Foreskin melanocyte (primary cell): ENCODE measurements at places on chromosomes 12 and 14.

DNA sequence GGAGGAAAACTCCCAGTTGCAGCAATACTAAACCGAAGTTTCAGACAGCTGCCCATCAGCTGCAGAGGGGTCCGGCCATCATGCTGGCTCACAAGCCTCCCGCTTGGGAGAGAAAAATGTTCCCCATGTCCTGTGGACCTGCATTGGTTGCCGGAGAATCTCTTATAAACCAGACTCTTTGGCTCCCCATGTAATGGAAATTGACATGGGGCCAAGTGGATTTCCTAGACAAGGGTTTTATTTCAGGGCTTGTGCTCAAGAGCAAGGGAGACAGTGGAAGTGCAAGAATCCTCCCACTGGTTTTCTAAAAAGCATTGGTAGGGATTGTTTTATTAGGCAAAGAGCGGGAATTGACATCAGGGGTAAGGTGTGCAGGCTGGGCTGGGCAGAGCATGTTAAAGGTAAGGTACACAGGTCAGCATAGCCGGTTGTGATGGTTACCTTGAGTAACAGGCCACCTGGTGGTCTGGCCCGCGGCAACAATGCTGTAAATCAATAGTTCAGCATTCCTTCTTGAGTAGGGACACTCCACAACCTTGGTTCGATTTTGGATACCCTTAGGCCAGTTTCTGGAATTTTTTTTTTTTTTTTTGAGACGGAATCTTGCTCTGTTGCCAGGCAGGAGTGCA, 135.4 kb downstream of the UNC79 start:
- no peak for DNase-seq

DNA sequence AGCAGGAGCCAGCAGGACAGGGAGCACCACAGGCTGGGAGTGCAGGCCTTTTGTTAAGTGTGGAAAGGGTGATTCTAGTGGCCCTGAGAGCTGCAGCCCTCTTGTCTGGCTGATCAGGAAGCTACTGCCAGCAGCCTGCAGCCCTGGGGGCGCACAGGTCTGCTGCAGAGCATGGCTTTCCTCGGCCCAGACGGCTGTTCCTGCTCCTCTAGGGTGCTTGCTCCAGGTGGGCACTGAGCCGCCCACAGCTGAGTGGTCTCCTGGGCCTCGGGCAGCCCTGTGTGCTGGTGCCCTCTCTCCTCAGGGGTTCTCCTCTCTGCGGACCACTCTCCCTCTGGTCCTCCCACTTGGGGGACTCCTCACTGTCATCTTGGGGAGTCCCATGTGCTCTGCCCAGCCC, 18.9 kb downstream of the CCDC88C start:
- DNase-seq = no peak

DNA sequence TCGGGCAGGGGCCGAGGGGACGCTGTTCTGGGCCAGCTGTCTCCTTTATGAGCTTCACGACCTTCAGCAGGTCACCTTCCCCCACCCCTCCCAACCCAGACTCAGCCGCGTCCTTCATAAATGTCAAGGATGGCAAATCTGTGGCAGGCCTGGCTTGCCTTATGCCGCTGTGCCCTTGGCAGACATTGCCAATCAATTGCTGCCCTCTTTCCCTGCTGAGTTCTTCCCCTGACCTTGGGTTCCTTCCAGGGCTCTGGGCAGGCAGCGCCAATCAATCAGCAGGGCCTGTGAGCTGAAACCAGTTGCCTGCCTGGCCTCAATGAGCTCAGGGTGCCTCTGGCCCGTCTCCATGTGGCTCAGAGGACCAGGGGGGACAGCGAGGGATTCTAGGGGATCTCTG, 7.7 kb downstream of the FAM222A start:
- DNase-seq = no peak

DNA sequence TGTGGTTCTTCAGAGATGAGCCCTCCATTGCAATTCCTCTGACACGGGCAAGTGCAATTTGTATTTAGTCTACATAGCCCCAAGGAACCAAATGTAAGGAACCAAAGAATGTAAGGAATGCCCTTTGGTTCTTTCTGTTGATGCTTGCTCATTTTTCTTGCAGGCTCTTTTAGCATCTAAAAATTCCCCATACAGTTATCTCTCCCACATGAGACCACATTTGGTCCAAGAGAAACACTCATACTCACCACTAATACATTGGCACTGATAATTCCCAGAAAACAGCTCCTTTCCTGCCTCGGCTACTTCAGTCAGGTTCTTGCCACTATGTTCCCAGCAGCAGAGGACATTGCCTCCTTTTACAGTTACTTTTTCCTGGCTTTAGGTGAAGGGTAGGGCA, 332.6 kb downstream of the AEBP2 start:
- DNase-seq = peak; percentile 30

DNA sequence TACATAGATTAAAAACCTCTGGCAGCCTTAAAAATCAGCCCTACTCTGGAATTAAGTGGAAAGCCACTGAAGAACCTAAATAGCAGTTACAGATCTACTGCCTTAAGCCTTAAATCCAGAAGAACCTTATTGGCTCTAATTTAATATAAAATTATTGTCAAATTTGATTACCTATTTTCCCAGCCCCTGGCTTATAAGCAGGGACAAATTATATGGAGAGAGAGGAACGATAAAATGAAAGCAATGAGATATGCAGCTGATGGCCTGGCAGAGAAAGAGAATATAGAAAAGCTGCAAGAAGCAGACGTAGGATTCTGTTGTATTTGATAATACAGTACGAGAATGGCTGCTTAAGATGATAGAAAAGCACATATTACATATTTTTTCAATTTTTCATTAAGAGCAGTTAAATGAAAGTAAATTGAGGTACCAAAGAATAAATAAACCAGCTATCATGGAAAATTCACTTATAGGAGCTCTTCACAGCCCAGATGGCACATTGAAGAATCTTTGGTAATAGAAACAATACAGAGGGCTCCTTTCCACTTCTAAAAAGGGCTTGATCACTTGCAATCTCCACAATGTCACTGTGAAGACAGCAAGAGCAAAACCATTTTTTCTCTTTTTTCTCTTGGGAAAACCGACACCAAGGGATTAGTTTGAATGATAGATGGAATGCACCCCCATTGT, 129.4 kb downstream of the KICS2 start:
- DNase-seq = no peak

DNA sequence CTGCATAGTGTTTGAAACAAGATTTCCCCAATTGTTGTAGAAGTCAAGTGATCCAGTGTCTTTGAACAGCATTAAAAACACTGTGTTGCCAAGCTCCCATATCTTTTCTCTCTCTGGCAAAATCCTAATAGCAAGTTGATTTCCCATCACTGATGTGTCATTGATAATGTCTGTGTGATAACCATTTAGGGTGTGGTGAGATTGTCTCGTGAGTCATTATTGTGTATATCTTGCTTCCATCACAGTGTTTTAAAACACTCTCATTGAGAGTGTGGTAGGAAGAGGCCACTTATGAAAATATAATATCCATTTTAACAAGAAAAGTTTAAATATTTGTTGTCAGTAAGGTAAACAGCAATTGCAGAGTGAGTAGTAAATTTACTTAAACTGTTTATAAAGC, 74.7 kb downstream of the PRORP start:
- DNase-seq = no peak

DNA sequence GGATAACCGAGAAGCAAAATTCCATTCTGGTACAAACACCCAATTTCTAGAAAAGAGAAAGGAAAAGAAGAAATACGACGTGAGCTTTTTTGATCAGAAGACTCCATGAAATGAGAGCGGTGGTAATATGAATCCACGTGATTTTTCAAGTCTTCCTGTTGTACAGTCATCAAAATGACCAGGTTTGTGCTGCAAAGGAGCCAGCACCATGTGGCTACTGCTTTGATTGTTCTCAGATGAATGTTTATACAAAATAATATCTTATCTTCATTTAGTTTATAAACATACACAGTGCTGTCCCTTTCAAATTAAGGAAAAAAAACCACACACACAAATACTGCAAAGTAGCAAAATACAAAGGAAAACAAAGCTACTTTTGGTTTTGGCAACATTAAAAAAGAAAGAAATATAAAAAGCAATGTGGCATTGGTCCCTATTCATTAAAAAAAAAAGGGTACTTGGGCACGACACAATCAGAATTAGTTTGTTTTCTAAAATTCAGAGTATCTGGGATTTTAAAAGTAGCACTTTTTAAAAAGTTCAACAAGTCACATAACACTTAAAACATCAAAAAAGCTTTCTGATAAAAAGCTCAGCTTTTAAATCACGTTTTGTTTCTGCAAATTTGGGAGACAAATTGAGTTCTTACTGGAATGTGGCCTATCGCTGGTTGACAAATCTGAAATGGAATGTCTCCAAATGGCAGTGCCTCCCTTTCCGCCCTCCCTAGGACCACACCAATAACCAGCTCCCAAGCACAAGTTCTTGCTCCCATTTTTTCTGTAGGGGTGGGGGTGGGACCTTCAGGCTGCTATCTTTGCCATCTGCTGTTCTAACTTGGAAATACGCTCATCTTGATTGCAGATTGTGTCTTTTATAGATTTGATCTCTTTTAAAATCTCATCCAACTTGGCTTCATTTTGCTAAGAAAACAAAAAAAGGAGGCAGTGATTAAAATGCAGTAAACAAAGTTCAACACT, 13.2 kb upstream of the SELPLG start:
- no peak for DNase-seq

- no peak for DNase-seq
These were observed 30.2 kb downstream of the GCN1 start for GRCh38 chr12:120164293-120164692.
